ENCODE measurements at places on chromosomes 1 and 21. TPM values are rescaled to one million over a fixed set of nuclear protein-coding genes. Genes with fewer than 3 reads are reported as not detected.

DNA sequence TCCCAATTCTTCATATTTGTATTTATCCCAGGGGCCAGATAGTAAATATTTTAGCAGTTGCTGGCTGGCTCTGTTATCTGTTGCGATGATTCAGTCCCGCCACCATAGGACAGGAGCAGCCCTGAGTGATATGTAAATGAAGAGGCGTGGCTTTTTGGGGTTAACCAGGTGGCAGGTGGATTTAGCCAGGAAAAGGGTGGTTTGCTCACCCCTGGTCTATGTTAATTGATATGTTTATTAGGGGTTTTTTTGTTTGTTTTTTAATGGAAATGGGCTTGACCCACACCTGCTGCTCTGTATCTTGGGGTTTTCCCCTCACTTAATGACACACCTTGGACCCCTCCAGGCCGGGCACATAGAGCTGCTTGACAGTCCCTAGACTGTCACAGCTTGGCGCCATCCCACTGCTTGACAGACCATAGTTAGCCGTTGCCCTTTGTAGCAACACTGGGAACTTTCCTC, 62.8 kb downstream of the PIK3CD start:
- H3K4me1 ChIP-seq: peaks cover 5% of the 10 kb centered on the region
- H3K27me3 ChIP-seq: no peaks in the 10 kb centered on the region
- H3K4me3 ChIP-seq: no peak overlapping the region
- H3K27ac ChIP-seq: no peak overlapping the region
- H3K36me3 ChIP-seq: no peaks in the 10 kb centered on the region

GRCh38 chr1:10694274-10694632, 102.2 kb downstream of the CASZ1 start:
- H3K27me3 ChIP-seq: no peaks in the 10 kb centered on the region
- peak overlapping the region; percentile 89 for H3K4me3 ChIP-seq
- DNase-seq: no peak
- peak overlapping the region; percentile 89 for H3K27ac ChIP-seq
- no peaks in the 10 kb centered on the region for H3K36me3 ChIP-seq

DNA sequence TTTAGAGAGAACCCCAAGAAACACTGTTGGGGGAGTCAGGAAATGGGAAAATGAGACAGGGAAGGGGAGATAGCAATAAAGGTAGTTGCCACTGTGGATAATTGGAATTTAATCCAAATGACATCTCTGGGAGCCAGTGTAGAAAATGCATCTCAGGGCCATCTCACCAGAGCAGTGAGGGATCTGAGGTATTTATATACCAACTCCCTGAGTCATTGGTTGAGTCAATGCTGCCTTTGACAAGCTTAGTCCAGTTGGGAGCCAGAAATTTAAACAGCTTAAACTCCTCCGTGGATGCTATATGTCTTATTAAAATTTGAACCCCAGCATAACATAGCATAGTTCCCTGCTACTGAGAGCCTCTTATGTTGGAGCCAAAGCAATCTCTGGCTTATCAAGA, 140.3 kb downstream of the SLC30A10 start:
- peaks cover 22% of the 10 kb centered on the region for H3K4me1 ChIP-seq
- no peak for DNase-seq
- H3K27ac ChIP-seq: no peak overlapping the region
- no peak overlapping the region for H3K4me3 ChIP-seq
- no peaks in the 10 kb centered on the region for H3K27me3 ChIP-seq
- no peaks in the 10 kb centered on the region for H3K36me3 ChIP-seq

- no peaks in the 10 kb centered on the region for H3K36me3 ChIP-seq
- no peak for DNase-seq
- H3K4me3 ChIP-seq: no peak overlapping the region
- no peak overlapping the region for H3K27ac ChIP-seq
These were observed 1656.0 kb downstream of the MRPL39 start for GRCh38 chr21:23951251-23951650.

DNA sequence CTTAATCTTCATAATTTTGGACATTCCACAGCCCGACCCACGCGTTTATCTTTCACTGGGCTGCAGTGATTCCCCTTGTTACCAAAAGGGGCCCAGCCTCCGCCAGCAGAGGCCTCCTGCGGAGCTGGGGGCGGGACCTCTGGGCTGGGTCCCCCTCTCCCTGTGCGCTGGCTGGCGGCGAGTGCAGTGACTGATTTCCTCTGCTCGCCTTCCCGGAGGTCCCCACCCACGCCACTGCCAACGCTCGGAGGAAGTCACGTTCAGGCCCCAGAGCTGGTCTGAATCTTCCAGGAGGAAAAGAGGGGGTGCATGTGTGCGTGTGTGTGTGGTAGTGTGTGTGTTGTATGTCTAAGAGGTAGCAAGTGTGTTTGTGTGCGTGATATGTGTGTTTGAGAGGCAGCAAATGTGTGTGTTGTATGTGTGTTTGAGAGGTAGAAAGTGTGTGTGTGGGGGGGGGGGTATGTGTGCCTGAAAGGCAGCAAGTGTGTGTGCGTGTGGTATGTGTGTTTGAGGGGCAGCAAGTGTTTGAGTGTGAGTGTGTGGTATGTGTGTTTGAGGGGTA, 35.0 kb upstream of the JAK1 start:
- no peaks in the 10 kb centered on the region for H3K27me3 ChIP-seq
- H3K36me3 ChIP-seq: no peaks in the 10 kb centered on the region
- DNase-seq: peak; percentile 87
- H3K4me1 ChIP-seq: peaks cover 13% of the 10 kb centered on the region

DNA sequence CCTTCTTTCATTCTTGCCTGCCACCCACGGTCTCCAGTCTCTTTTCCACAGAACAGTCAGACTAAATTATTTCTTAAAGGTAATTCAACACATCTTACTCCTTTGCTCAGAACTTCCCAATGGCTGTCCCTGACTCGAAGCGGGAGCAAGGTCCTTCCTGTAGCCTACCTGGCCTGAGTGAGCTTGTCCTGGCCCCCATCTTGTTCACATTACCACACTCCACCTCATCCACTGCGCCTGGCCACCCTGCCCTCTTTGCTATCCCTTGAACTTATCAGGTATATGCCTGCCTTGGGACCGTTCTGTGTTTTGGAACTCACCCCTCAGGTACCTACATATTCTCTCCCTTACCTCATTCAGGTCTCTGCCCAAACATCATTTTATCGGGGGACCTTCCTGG, 13.3 kb upstream of the GLIS1 start:
- H3K36me3 ChIP-seq: no peaks in the 10 kb centered on the region
- no peaks in the 10 kb centered on the region for H3K4me1 ChIP-seq
- no peak overlapping the region for H3K4me3 ChIP-seq
- DNase-seq: no peak
- no peaks in the 10 kb centered on the region for H3K27me3 ChIP-seq

GRCh38 chr1:172537366-172537765, 4.4 kb downstream of the SUCO start:
- DNase-seq: no peak
- H3K27me3 ChIP-seq: no peaks in the 10 kb centered on the region
- H3K27ac ChIP-seq: no peak overlapping the region
- H3K36me3 ChIP-seq: no peaks in the 10 kb centered on the region
- no peak overlapping the region for H3K4me3 ChIP-seq

GRCh38 chr1:11693917-11694316, 2.4 kb downstream of the DRAXIN start:
- H3K27ac ChIP-seq: no peak overlapping the region
- no peaks in the 10 kb centered on the region for H3K36me3 ChIP-seq
- peaks cover 86% of the 10 kb centered on the region for H3K27me3 ChIP-seq
- DNase-seq: no peak
- peaks cover 19% of the 10 kb centered on the region for H3K4me1 ChIP-seq
- no peak overlapping the region for H3K4me3 ChIP-seq

DNA sequence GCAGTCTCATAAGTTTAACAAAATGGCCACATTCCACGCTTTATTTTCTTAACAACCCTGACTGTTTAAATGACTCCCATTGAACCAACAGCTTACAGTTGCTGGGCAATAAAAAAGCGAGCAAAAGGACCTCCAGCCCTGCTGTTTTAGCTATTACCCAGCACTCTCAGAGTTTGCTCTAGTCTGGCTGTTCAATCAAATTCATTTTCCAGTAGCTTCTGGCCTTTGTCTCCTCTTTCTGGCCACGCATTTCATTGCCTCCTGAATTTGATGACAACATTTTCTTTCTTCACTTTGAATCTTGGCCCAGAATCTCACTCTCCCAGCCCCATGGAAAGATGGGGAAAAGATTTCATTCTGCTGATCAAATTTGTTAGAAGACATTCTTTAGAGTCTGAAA, 44.1 kb upstream of the DOCK7 start:
- no peak overlapping the region for H3K4me3 ChIP-seq
- no peak overlapping the region for H3K27ac ChIP-seq
- no peaks in the 10 kb centered on the region for H3K36me3 ChIP-seq

DNA sequence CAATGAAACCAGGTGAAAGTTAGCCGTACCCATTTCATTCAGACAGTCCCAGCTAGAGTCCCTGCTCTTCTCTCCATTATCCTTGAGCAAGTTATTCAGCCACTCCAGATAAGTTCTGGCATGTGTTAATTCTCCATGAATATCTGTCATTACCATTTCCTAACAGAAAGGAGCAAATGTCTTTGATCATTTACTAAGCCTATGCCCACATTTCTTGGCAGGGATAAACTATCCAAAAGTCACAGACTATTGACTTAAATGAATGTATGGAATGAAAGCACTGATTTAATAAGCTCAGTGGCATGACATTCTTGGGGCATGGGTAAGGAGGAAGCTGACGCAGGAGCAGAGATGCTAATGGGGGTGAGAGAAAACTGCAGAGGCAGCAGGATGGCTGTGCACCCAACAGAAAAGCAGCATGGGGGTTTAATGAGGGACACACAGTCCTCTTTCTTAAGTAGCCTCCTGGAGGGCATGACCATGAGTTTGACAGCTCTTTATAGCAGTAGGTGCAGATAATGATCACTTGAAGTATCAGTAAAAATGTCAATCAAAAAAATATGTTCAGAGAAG, 17.6 kb upstream of the DHCR24 start:
- H3K4me3 ChIP-seq: no peak overlapping the region
- DNase-seq: no peak
- H3K27ac ChIP-seq: no peak overlapping the region

- no peaks in the 10 kb centered on the region for H3K27me3 ChIP-seq
- H3K36me3 ChIP-seq: no peaks in the 10 kb centered on the region
- H3K27ac ChIP-seq: no peak overlapping the region
- H3K4me3 ChIP-seq: no peak overlapping the region
These were observed 3.8 kb upstream of the MUL1 start for GRCh38 chr1:20511518-20512428.

DNA sequence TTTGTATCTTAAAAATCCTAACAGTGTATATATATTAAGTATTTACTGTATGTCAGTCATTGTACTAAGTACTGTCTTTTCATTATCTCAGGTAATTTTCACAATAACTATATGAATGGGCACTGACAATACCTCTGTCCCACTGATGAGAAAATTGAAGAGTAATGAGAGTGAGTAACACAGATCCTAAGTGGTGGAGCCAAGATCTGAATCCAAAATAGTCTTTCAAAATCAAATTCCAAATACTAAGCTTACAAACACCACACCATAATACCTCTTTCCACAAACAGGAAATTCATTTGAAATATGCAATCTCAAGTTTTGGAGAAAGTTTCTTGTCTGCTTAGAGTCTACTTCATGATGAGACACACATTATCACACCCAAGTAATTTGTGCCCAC, 105.9 kb upstream of the EDEM3 start:
- peaks cover 4% of the 10 kb centered on the region for H3K4me1 ChIP-seq
- DNase-seq: no peak
- no peaks in the 10 kb centered on the region for H3K27me3 ChIP-seq
- H3K4me3 ChIP-seq: no peak overlapping the region
- H3K27ac ChIP-seq: no peak overlapping the region
- no peaks in the 10 kb centered on the region for H3K36me3 ChIP-seq

GRCh38 chr1:175857756-175858155, 114.4 kb upstream of the TNR start:
- H3K4me3 ChIP-seq: no peak overlapping the region
- H3K27ac ChIP-seq: no peak overlapping the region
- no peaks in the 10 kb centered on the region for H3K27me3 ChIP-seq
- no peaks in the 10 kb centered on the region for H3K36me3 ChIP-seq

DNA sequence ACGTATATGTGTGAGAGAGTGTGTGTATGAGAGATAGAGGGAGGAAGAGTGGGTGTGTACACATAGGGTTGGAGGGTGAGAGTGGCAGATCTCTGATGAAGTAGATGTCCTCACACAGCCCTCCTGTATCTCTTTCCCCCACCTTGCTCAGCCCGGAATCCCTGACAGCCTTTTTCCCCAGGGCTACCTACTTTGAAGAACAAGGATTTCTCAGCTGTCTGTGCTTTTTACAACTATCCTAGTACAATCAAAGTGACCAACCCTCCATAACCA, 29.1 kb upstream of the CADM3 start:
- no peak overlapping the region for H3K27ac ChIP-seq
- H3K27me3 ChIP-seq: peaks cover 26% of the 10 kb centered on the region
- H3K36me3 ChIP-seq: no peaks in the 10 kb centered on the region
- no peak overlapping the region for H3K4me3 ChIP-seq

GRCh38 chr1:195251900-195252299, 1356.3 kb downstream of the KCNT2 start:
- no peaks in the 10 kb centered on the region for H3K27me3 ChIP-seq
- H3K36me3 ChIP-seq: no peaks in the 10 kb centered on the region
- DNase-seq: no peak
- no peak overlapping the region for H3K27ac ChIP-seq
- H3K4me1 ChIP-seq: no peaks in the 10 kb centered on the region

DNA sequence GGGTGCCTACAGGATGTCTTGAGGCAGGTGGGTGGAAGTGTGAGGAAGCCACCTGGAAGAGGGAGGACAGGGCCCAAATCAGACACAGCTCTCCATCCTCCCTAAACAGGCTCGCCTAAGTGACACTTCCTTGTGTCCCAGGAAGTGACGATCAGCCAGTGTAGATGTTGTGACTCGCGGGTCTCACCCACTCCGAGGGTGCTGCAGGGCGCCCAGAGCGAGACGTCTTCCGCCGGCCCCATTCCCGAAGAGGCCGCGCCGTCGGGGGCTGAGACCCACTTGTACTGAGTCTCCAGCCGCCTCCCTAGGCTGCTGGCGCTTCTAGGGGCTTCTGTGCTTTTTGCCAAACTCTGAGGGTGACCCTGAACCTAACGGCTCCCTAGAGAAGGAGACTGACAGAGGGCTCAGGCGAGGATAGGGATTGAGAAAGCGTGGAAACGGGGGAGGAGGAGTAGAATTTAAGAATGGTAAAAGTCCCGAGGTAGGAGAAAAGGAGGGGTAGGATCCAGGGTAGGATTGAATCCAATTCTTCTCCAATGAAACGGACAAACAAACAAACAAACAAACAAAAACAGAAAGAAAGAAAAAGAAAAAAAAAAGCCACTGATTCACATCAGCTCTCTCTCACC, 543 bp upstream of the MARK1 start:
- DNase-seq: peak; percentile 67
- H3K27me3 ChIP-seq: no peaks in the 10 kb centered on the region
- H3K27ac ChIP-seq: peak overlapping the region; percentile 87
- H3K4me1 ChIP-seq: peaks cover 20% of the 10 kb centered on the region
- peak overlapping the region; percentile 85 for H3K4me3 ChIP-seq
- H3K36me3 ChIP-seq: no peaks in the 10 kb centered on the region

The PODN gene
- 67.6 TPM for total RNA-seq

The CAPZB gene
- total RNA-seq: 128 TPM

The SPRR4 gene
- total RNA-seq: not detected

The LORICRIN gene
- not detected for total RNA-seq

The LCE2B gene
- not detected for total RNA-seq

The SPATA45 gene
- total RNA-seq: not detected

The BARHL2 gene
- not detected for total RNA-seq

The WNT3A gene
- total RNA-seq: not detected
